NT2/D1 (cell line): ENCODE measurements at places on chromosomes 3 and 15.

DNA sequence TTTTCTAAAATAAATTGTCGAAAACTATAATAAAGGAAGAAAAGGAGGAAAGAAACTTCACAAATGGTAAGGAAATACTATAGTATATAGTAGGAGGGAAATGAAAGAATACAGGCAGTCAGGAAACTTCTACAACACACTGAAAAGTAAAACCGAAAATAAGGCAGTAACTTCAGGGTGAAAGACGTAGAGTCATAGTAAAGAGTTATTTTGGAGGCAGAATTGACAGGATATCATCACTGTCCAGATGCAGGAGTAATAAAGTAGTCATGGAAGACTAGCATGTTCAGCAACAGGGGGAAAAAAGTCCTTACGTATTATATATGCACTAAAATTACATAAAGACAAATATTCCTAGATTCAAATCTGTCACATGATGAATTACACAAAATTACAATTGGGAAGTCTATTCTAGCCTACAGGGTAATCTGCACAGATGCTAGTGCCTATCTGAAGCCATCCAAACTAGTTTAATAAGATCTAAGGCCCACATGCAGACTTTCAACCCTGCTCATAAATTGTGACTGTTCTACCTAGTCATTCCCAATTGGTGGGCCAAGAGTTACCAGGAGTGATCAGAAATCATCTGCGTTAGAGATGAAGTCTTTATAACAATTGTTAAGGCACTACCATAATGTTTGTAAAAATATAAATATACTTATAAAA lies 14.0 kb downstream of the VPS13C start:
- DNase-seq = no peak

DNA sequence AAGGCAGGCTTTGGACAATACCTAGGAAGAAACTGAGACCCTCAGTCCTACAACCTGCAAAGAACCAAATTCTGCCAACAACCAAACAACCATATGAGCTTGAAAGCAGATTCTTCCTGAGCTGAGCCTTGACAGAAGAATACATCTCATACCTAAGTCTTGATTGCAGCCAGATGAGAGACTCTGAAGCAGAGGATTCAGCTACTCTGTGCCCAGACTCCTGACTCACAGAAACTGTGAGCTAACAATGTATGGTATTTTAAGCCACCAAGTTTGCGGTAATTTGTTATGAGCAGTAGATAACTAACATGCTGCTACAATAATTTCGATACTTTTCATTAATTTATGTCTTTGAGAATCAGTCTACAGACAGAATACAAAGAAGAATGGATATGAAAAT lies 325.1 kb upstream of the CBLB start:
- DNase-seq = no peak

- no peak for DNase-seq
These were observed 44.8 kb downstream of the CMTM8 start for GRCh38 chr3:32283304-32283703.

DNA sequence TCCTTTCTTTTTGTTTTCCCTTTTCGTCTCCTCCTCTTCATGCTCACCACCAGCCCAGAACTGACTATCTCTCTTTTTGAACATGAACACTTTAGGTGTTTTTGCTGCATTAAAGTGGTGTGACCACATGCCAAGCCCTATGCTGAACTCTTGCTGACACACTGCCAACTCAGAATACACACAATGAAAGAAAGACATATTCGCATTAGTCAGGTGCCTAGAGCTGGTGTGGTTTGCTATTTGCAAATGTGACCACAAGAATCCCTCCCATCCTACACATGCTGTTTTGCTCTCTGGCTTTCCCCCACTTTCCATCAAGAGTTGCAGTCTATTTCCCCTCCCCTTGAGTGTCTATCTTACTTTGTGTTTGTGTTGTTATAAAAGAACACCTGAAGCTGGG lies 967.8 kb upstream of the CFAP20DC start:
- DNase-seq = no peak

- no peak for DNase-seq
These were observed 7.1 kb downstream of the ISLR2 start for GRCh38 chr15:74137537-74137894.

- no peak for DNase-seq
These were observed 123.3 kb upstream of the TP63 start for GRCh38 chr3:189507856-189508255.

DNA sequence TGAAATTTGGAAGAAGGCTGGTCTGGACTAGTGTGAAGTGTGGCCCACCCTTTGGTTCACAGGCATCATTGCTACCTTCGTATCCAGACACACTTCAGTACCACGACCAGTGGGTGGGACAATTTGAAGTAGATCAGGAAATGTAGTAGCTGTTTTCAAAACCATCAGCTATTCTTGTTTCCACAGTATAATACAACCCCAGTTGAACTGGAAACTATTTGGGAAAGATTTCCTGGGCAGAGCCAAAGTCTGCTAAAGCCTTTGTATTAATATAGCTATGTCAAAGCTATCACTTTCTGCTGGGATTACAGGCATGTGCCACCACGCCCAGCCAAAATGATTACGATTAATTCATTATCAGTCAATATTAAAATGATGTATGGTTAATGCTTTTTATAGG lies 298.8 kb upstream of the RASGRP1 start:
- no peak for DNase-seq

DNA sequence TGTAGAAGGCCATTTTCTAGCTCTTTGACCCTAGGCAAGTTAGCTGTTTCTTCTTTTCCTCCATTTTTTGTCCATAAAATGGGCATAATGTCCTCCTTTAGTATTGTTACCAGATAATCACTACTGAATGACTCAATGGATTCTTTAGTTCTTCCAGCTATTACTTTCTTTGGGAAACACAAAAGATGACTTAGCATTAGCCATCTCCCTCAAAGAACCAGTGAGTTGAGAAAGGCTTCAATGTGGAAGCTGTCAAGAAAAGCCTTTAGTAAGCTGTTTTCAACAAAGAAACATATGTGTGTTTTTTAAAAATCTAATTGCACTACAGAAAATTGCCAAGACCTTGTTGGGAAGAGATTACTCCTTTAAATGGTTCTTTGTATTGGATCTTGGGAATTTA lies 135.7 kb downstream of the SLC9A9 start:
- DNase-seq = no peak

DNA sequence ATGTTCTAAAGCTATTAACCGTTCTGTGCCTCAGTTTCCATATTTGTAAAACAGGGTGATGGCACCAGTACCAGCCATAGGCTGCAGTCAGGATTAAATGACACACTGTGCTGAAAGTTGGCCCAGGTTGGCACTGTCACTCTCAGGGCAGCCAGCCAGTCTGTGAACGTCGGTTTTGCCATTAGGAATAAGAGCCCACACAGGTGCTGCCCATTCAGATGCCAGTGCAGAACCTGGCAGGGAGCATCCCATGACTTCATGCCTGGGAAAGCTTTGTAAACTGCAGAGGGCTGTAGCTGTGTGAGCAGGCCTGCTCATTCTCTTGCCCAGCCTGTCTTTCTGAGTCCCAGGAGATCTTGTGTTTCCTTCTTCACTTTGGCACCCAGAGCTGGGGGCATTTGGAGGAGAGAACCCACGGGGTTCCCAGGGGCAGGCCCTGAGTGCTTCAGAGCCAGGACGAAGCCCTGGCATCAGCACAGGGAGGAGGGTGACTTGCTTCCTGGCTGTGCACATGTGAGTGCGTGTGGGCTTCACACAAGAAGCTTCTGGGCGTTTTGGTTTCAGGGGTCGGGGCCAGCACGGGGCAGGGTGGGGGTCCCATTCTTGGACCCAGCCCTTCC lies 46.9 kb downstream of the ZNF710 start:
- DNase-seq = no peak

DNA sequence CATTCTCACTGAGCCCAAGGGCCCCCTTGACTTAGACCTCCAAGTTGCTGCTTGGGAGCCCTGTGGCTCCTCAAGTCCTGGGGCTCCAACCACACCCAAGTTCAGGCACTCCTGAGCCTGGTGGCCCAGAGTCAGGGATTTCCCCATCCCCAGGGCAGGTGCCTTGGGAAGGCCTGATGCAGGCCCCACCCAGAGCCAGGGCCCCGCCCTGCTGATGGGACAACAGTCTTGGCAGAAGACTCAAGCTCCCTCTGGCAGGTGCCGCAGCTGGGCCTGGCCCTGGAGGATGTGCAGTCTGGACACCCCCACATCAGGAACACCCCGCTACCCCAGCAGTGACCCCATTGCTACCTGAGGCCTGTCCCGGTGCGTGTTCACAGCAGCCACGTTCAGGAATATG lies 17.7 kb upstream of the SHISA5 start:
- DNase-seq = no peak
